Stimulated activated CD8-positive, alpha-beta memory T cell treated with anti-CD3 and anti-CD28 coated beads, Interleukin-15, amount 100 ng/mL, for 48 hours (primary cell): ENCODE measurements at places on chromosomes 7 and 10.

DNA sequence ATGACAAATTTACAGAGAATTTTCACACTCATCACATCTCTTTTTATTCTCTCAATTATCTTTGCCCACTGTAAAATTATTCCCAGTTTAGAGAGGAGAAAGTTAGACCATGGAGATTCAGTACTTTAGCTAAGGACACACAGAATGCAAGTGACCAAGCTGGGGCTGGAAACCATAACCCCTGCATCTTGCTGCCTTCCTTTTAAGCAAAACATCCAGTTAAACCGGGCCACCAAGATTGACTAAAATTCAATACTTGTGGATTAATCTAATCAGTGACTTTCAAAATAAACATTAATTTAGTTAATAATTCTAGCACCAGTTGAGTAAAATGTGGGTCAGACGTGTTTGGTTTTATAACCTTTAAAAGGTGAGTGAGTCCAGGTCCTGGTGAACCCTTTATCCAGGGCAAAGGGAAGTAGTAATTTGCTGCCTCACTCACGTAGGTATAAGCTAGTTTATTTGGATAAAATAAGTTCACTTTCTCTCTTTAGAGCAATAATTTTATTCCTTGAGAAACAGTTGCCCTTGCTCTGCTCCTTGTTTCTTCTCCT is 1.9 kb upstream of the CYP2C8 start:
- DNase-seq = no peak

GRCh38 chr7:538764-539685 is 19.4 kb upstream of the PDGFA start:
- no peak for DNase-seq

- no peak for DNase-seq
Observed at GRCh38 chr7:3285652-3286051, 15.4 kb upstream of the SDK1 start.

DNA sequence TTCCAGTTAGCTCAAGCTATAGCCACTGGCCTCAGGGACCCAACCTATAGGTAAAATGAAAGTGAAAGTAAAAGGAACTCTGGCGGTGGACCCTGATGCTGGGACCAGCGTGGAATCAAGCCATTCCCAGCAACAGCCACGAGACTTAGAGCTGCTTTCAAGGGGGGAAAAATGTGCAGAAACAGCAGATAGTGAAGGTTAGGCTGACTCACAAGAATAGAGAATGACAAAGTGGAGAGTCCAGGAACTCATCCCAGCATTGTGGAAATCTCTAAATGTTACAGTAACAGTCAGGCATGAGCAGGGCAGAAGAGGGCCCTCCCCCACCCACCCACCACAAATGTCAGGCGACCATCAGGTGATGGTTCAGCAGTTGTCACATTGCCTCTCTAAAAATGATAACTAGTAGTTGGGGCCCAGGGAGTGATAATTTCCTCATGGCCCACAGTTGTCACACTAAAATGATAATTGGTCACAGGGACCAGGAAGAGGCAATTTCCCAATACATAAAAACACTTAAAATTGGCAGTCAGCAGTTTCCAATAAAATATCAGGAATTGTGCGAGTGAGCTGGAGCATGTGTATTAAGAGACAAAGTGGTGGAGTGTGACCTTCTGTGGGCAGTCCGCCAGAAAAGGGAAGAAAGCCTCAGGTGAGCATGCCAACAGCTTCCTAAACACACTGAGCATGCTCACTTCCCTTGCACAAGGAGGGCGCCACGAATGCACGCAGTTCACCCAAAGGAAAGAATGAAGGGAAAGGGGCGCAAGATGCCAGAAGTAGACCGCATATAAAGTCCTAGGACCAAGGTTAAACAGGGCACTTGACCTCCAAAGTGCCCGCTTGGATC is 129.8 kb upstream of the PPP1R3A start:
- DNase-seq = no peak

DNA sequence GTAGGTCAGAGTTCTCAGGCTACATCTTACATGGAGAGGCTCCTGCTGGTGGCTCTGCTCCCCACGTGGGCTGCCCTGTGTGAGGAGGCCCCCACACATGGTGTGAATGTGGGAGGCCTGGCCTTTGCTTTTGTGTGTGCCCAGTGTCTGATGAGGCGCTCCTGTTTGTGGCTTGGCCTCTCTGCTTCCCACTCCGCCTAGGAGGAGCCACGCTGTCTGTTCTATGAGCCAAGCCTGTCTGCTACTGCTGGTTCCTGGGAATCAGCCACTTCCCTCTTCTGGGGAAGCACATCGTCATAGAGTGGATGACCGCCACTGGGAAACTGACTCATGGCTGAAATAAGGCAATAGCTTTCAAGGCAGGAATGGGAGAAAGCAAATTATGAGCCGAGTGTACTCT is 87.1 kb downstream of the CYP26A1 start:
- DNase-seq = no peak

DNA sequence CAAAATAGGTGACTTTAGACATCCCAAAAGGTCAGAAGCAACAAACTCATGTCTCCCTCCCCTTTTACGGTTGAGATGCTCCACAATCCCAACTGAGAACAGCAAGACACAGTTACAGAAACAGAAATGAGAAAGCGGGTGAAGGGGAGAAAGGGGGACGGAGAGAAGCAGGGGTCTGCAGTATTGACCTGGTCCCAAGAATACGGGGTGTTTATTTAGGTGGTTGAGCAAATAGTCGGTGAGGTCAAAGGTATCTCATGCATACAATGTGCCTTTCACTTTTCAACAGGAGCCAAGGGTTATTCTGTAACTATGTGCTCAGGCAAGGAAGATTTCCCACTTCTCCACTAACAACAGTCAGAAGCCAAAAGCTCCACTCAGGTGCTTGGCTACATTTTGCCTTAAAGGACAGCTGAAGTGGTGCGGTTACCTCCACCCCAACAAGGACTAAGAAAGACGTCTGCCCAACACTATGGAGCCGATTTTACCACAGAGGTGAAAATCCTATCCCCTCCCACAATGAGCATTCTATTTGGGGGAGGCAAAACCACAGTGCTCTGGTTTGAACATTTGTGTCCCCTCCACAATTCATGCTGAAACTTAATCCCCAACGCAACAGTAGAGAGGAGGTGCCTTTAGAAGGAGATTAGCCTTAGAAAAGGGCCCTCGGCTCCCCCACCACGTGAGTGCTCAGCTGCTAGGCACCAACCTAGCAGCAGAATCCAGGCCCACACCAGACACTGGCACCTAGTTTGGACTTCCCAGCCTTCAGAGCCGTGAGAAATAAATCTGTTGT is 77.9 kb downstream of the PARD3 start:
- no peak for DNase-seq

DNA sequence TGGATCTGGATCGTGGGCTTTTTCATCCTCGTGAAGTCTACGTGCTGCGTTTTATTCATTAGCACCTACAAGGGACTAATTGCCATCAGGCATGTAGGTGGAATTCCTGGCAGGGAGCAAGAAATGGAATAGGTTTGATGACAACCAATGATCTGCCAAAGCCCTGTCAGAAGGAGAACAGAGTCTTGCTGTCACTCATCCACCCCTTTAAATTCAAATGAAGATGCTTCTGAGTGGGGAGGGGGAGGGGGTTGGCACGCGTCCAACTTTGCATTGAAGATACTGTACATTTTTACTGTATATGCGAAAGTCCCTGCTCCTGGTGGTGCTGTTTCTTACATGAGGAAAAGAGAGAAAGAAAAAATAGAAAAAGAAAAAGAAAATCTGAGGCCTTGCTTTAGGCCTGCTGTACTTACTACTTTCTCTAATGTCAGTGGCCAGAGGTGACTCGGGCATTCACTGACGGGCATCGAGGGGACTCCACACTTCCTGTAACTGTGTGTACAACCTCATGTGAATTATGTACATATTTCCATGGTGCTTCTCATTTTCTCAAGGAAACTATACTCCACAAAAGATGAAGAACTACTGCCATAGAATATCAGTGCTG is 569.1 kb downstream of the INHBA start:
- no peak for DNase-seq

DNA sequence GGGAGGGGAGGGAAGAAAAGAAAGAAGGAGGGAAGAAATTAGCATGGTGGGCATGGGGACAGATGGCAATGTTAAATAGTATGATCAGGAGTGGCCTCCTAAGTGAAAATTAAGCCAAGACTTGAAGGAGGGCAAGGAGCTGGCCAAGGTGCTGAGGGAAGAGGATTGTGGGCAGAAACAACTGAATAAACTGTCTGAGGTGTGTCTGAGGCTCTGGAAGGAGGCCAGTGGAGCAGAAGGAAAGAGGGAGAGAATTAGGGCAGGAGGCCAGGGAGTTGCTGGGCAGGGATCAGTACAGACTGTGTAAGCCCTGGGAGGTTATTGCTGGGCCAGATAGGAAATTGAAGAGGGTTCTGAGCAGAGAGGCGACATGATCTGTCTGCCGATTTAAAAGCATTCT is 40.6 kb upstream of the VKORC1L1 start:
- DNase-seq = no peak

- DNase-seq = no peak
Observed at GRCh38 chr7:118152149-118152548, 31.8 kb upstream of the LSM8 start.

GRCh38 chr10:30705625-30706149 is 76.1 kb upstream of the LYZL2 start:
- DNase-seq = no peak

GRCh38 chr10:123666318-123667236 is at the start of gene GPR26:
TSS of gene GPR26 (plus strand) at chr10:123666355. CDS start at chr10:123666408, 53 bp downstream.
- DNase-seq = no peak

DNA sequence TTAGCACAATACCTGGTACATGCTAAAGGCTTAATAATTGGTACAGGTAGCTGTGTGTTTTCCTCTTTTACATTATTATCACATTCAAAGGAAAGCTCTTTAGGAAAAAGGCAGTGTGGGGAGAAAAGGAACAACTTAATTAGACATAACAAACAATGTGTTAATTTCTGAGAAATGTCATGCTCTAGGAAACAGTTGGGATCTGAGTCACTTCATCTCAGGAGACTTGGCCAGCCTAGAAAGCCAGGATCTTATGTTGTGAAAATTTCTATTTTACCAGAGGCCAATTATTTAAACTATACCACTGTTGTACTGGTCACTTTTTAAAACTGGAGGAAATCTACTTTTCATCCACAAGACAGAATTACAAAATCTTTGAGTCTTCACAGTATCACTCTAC is 39.6 kb downstream of the ARMH3 start:
- no peak for DNase-seq

DNA sequence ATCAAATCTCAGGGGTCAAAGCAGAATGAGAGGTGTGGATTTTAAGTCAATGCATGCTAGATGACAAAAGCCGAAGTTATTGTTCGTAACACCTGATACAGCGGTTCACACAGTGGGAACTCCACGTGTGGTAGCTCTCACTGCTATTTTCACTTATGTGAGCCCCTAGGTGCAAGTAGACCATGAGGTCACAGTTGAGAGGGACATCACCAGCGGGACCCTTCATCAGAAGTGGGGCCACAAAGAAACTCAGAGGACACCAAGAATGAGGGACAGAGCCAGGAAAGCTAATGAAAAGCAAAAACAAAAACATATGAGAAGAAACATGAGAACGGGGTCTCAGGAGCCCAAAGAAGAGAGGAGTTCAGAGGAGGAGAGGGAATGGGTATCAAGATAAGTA is 63.5 kb downstream of the ADAM12 start:
- no peak for DNase-seq

DNA sequence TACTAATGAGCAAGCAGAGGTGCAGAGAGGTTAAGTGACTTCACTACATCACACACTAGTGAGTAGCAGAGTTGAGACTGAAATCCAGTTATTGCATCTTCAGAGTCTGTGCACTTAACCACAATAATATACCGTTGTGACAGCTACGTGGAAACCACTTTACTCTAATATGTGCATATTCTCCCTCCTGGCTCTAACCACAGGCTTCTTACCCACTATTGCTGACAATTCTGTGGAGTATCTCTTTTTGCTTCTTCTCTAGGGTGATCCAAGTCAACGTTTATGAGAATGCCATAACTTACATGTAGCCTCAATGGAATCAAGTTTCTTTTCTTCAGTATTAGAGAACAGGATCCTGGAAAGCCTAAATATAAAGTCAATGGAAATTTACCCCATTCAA is 64.2 kb upstream of the MEOX2 start:
- no peak for DNase-seq

GRCh38 chr10:25157650-25158049 is 17.2 kb upstream of the GPR158 start:
- DNase-seq = no peak

DNA sequence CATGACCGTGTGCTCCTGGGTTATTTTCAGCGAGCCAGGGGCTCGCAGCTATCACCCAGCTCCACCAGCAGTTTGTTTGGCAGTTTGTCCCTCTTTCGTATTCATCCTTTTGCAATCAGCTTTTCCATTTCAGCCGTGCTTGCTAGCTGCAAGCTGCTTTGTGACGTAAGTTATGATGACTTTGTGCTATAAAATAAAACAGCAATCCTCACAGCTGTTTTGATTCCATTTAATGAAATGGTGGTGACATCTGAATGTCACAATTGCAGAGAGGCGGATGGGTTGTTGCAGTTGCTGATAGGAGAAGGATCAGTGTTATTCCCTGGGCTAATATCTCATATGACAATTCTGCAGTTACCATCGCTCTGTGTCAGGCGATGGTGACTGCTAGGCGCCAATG is 251.7 kb downstream of the SNX10 start:
- DNase-seq = no peak

DNA sequence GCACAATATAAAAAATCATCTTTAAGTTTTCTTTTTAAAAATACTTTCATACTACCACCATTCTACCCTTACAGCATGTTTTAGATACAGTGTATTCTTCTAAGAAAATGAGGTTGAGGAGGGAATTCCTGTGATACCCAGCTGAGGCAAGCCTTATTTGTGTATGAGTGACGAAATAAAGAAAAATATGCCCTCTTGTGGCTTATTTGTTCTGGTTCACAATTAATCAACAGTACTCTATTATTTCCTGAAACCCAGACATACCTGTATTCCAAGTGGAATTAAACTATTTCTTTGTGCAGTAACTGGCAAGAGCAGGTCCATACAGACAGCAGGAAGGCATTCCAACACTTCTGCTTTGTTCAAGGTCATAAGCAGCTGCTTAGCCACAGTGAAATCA is 4.5 kb upstream of the SEMA3D start:
- no peak for DNase-seq

- DNase-seq = no peak
Observed at GRCh38 chr10:132464256-132465192, 67.5 kb downstream of the PWWP2B start.

DNA sequence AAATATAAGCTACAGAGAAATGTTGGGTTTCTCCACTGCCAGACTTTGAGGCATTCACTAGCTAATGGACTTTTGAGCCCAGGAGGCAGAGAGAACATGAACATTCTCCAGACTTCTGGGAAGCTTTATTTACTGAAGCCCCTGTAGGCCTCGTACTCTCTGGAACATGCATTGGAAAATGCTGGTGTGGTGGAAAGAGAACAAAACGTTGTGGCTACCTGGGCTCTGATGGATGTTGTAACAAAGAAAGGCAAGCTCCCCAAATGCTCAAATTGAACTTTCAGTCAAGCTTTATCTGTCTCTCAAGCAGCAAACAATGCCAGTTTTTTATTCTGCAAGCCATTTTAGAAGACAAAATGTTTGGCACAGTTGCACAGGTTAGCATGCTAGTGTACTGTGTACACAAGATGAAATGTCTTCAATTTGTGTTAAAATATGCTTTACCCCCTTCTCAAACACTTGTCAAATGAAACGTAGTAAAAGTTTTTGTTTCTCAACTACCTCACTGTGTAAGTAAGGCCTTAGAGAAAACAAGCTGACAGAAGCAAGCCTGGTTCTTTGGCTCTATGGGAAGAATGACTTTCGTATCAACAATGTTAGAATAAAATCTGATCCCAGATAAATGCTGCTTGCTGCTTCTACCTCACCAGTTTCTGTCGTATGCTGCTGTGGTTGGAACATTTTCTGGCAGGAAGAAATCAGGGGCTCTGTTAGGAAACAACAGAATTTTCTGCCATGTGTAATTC is 71.0 kb upstream of the CC2D2B start:
- DNase-seq = no peak
